ENCODE measurements at places on chromosomes 1 and 21.

DNA sequence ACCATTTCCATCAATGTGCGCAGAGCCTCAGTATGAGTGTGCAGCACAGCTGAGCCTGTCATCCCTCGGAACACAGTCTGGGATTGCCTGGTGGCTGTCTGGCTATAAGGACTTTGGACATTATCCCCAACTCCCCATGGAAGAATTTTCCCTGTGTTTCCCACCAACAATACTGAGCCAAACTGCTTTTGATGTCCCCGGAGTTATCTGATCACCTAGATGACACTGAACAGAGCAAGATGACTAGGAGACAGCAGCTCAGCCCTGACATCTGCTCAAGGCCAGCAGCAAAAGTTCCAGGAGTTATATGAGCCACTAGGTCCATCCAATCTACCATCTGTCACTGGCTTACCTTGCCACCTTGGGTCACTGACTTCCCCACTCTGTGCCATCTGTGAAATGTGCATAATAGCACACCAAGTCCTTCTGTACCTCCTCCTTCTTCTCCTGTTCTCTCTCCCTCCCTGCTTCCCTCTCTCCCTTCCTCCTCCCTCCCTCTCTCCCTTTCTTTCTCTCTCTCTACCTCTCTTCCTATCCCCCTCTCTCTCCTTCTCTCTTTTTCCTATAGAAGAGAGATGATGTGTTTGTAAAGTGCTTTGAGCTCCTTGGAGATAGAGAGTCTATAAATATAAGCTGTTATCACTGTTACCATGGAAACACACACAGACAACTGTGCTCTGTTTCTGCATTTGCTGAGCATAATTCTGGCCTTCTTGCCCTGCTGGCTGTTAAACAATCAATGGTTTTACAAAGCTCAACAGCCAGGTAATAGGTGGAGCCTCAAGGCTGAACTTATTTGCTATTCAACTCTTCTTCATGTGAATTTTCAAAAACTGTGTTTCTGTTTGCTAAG is 19.7 kb upstream of the ATP1B1 start:
- no peak for DNase-seq

- DNase-seq: no peak
These were observed 74.1 kb downstream of the PGBD5 start for GRCh38 chr1:230351983-230352382.

DNA sequence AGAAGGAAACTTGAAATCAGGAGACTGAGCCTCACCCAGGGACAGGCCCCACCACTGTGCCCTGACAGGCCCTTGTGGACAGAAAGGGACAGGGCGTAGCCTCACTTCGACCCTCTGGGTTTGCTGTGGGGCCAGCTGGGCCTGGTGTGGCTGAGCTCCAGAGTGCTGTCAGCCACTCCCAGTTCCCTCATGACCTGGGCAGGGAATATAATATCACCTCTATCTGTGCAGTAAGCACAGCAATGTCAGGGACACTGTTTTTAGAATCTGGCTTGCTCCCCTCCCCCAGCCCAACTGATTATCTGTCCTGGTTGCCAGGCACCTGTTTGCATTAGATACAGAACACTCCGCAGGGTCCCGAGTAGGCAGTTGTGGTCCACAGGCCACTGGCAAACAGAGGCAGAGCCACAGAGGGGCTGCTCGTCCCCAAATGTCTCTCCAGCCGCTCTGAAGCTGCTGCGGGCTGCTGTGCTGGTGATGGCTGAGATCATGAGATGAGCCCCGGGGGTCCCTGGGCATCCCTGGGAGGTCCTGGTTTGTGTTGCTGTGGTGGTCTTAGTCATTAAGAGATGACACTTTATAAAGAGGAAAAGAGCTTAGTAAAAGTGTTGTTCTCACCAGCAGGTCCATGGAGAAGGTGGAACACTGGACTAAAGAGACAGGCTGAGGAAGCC is 51.6 kb downstream of the ETS2 start:
- no peak for DNase-seq

DNA sequence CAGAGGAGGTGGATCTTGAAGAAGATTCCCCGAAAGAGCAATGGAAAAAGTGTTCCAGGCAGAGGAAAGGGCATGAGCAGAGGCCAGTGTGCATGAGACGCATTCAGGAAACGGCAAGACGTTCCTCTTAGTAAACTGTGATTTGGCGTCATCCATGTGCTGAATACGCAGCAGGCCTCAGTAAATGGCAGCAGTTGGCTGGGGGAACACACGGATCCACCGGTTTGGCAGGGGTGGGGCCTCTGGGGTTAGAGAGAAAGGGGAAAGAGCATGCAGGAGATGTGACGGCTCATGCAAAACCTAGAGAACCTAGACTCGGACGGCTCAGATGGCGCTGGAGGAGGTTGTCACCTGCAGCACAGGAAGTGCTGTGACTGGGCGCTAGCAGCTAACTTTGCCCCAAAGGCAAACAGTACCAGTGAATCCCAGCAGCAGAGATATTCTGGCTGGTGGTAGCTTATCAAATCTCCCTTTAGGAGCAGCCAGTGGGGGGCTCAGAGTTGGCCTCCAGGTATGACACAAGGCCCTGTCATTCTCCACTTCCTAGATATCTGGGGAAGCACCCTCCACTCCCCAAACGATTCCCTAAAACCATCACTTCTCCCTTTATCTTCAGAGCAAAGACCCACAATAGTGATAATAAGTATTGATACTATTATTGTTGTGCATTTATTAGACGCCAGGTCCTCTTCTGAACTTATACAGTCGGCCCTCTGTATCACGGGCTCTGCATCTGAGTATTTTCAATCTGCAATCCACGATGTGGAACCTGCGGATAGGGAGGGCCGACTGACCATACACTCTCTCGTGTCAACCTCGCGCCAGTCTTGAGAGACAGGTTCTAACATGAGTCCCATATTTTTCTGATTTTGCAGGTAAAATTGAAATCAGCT is 7.6 kb downstream of the LAPTM5 start:
- peak; percentile 69 for DNase-seq

DNA sequence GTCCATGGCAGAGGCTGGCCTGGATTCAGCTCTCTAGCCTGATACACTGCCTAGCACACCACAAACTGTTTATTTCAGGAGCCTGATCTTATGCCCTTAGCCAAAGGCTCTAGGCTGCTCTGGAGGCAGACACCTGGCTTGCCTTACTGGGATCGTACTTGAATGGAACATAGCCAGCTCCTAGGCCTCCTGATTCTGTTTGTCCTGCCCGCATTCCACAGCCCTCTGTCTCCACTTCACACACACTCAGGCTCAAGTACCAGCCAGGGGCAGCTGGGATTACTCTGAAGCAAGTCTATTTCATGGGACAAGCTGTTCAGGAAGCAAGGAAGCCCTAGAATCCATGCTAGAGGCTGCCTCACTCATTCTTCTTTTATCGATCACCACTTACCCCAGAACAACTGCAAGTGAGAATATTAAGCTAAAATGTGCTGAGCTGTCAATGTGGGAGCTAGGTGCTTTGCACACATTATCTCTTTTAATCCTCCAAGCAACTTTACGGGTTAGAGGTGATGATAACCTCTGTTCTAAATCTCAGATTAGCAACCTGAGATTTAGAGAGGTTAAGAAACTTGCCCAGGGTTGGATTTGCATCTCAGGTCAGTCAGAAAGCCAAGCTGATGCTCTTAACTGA is 31.1 kb upstream of the CYP4B1 start:
- DNase-seq: no peak

DNA sequence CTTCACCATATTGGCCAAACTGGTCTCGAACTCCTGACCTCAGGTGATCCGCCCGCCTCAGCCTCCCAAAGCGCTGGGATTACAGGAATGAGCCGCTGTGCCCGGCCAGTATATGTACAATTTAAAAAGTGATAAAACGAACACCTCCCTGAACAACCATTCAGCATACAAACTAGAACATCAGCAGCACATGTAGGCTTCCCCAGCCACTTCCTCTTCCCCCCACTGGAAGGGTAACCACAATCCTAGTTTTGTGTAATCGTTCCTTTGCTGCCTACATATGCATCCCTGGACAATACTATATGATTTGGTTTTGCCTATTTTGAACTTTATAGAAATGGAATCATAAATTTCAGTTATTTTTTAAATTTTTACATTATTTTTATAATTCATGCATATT is 60.4 kb downstream of the DESI2 start:
- no peak for DNase-seq

DNA sequence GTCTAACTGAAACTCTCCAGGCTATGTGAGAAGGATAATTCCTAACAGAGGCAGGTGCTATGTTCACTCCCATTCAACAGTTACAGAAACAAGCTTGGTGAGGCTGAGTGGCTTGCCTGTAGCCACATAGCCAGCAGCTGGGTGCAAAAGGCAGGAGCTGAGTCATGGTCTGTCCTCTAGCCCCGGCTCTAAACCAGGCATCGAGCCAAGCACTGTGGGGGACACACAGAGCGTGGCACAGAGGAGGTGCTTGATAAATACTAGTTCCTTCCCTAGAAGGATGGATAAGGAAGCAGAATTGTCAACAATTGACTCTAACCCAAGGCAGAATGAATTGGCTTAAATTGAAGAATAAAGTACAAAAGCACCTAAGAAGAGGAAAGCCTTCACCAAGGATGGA is 10.4 kb upstream of the KCNA2 start:
- peak; percentile 21 for DNase-seq

DNA sequence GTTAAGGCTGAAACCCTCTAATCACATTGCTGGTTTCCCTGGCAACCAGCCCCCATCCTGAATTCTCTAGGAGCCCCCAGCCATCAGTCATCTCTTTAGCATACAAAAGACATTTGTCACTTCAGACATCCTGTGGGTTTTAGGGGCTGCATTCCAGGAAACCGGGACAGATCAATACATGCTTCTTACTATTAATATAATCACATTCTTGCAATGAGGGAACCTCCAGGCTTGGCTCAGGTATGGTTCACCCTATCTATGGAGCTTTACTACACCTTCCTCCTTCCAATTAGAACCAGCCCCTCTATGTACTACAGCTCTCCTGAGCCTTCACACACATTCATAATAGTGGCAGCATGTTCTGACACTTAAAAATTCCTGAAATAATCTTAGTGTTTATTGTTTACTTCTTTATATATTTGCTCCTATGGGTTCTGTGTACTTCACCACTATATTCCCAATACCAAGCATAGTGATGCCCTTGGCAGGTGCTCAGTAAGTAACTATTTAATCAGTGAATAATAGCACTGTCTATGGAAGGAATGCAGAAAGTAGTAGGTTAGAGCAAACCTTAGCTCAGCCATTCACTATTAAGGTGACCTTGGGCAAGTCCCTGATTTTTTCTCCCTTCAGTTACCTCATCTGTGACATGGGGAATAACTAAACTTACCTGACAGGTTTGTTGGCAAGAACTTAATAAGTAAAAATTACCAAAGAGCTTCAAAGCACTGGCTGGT is 59.6 kb downstream of the ZNF678 start:
- no peak for DNase-seq

DNA sequence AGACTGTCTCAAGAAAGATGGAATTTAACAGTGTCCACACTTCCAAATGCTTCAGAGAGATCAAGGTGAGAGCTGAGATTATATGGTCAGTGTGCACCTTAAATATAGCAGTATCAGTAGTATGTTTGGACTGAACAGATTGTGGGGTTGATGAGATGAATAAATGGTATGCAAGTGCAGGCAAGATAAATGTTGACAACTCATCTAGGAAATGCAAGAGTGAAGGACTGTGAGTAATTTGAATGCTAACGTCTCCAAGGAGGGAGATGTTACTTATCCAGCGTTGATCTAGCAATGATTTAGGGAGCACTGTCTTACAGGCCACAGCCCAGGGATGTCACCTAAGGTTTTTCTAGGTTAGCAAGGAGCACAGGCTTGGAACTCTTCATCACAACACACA is 170.7 kb upstream of the GALNT2 start:
- DNase-seq: no peak

- no peak for DNase-seq
These were observed 1.4 kb downstream of the PPP2R5A start for GRCh38 chr1:212286556-212287131.

- no peak for DNase-seq
These were observed 4.2 kb upstream of the IBA57 start for GRCh38 chr1:228161362-228161761.

DNA sequence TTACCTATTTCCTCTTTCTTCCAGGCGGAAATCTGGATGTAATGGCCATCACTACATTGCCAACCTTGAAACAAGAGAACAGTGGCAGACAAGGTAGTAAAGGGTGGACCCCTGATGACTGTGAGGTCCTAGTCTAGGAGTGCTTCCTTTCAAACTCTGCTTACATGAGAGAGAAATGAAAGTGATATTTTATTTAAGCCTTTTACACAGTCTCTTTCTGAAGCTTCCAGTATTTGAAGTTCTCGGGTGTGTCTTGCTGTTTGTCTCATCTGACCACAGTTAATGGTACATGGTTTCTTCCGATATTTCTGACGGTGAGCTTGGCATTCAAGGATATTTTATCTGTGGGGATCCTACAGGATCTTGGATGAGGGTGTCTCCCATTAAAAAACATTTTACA is 215.2 kb downstream of the SLC45A1 start:
- DNase-seq: no peak

DNA sequence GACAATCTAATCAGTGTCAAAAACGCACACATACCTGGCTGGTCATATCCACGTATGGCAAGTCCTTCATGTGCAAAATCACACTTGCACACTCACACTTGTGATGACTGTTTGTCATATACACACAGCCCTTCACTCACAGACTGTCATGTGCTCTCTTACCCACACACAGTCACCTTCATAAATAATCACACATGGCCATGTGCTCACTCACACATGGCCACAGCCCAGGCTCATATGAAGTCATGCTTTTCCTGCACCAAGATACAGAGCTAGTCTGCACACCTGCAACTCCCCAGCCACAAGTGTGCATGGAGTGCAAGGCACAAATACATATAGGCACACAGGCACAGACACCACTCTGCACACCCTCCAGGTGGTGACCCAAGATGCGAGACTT is 45.4 kb upstream of the FOXO6 start:
- DNase-seq: no peak

DNA sequence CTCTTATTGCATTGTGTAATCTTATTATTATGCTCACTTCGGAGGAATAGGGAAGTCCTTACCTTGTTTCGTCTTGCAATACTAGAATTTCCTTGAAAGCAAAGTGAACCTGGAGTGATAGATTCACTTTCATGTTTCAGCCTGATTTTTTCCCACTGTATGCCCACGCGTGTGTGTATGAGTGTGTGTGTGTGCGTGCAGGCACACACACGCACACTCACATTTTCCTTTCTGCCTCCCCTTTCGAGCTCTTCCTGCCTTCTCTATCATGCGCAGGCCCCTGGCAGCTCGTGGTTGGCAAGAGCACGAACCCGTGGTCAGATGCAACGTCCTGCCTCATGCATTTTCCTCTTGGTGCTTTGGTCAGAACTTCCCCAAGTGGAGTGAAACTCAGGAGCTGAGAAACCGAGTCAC is at the start of gene GCSAML:
Gene GCSAML (plus strand): TSS at position 366 of the 414 bp plus-strand sequence. CDS start 58 bp downstream, outside the sequence.
- DNase-seq: no peak

GRCh38 chr1:4131734-4132133 is 231.7 kb upstream of the C1orf174 start:
- DNase-seq: no peak

Measured in stimulated activated CD8-positive, alpha-beta memory T cell treated with anti-CD3 and anti-CD28 coated beads, Interleukin-4, amount 100 ng/mL, for 48 hours (primary cell).